IMR-90 (cell line): ENCODE measurements at places on chromosomes 13 and 19. TPM values are rescaled to one million over a fixed set of nuclear protein-coding genes. Genes with fewer than 3 reads are reported as not detected.
A peak's percentile ranks its signal among the peaks of the same experiment; 100 is the strongest.

DNA sequence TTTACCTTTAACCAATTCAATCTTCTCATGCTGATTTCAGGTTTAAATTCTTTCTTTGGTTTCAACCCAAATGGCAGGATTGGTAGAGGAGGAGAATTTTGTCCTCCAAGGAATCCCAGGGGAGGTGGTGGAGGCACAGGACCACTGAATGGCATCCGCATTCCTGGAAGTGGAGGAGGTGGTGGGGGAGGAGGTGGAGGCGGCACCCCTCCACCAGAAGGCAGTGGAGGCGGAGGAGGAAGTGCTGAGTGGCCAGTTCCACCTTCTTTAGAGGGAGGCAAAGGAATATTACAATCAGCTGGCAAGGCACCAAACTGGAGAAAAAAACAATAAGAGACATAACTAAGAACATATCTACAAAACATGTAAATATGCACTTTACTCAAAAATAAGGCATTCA lies 192.9 kb downstream of the DIAPH3 start:
- H3K27me3 ChIP-seq: no peaks in the 10 kb centered on the region
- no peaks in the 10 kb centered on the region; the same call in 1 of the 2 replicates for H3K36me3 ChIP-seq
- no peaks in the 10 kb centered on the region for H3K4me1 ChIP-seq
- DNase-seq: no peak
- H3K27ac ChIP-seq: no peak overlapping the region

DNA sequence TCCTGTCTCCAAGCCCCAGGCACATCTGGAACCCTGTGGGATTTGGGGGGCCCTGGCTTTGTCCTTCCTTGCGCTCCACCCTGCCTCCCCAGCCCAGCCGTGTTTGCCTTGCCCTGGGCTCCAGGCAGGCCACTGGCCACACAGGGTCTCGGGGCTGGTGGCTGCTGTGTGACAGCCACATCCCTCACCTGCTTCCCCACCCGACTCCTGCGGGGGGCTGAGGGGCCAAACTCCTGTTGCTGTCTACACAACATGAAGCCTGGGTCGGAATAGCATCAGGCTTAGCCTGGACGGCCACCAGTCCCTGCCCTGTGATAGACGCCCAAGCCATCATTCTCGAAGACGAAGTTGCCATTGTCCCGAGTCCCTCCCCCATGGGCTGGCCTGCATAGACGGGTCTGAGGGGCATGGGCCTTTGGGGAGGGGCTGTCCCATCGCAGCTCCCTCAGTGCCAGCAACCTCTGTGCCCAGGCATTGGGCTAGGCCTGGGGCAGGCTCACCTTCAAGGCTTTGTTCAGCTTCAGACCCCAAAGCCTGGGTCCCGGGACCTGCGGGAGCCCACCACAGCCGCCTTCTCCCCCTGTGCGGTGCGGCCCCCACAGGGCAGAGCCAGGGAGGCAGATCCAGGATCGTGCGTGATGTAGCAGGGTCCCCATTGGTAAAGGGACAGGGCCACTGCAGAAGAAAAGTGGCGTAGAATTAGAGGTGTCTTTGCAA lies 15.5 kb upstream of the TEKTIP1 start:
- DNase-seq: no peak
- H3K27ac ChIP-seq: no peak overlapping the region
- no peaks in the 10 kb centered on the region for H3K4me1 ChIP-seq
- H3K36me3 ChIP-seq: peaks cover 55% of the 10 kb centered on the region
- H3K27me3 ChIP-seq: no peaks in the 10 kb centered on the region

OR1I1 gene
- total RNA-seq: not detected in 2 replicates

- peaks cover 3% of the 10 kb centered on the region; the same call in 1 of the 2 replicates for H3K4me1 ChIP-seq
- H3K4me3 ChIP-seq: no peak overlapping the region
- DNase-seq: peak; percentile 65
- H3K36me3 ChIP-seq: peaks cover 38% of the 10 kb centered on the region
Measured at GRCh38 chr19:7540761-7541474, 5.4 kb downstream of the PNPLA6 start.

DNA sequence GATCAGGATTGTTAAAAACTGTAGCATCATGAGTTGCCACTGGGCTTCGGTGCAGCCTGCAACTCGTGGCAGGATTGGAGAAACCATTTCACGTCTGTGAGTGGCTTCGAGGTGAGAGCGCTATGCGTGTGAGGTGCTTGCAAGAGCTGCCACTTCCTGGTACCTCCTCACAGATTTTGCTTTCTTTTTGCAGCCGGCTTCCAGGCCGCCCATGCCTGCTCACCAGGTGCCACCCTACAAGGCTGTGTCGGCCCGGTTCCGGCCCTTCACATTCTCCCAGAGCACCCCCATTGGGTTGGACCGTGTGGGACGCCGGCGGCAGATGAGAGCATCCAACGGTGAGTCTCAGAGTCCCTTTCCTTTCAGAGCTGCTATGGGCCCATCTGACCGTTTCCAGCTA lies 57.9 kb upstream of the C1QTNF9 start:
- H3K4me3 ChIP-seq: no peak overlapping the region
- H3K27ac ChIP-seq: no peak overlapping the region
- no peaks in the 10 kb centered on the region for H3K4me1 ChIP-seq

ZIK1 gene
- total RNA-seq: 9.2 and 11.8 TPM in 2 replicates

- H3K27ac ChIP-seq: no peak overlapping the region
- no peak for DNase-seq
- H3K4me3 ChIP-seq: no peak overlapping the region
- no peaks in the 10 kb centered on the region for H3K27me3 ChIP-seq
Measured at GRCh38 chr19:29413435-29413834, 112.4 kb upstream of the VSTM2B start.

GRCh38 chr13:31591642-31592233 lies 147.6 kb upstream of the RXFP2 start:
- H3K4me1 ChIP-seq: no peaks in the 10 kb centered on the region
- DNase-seq: no peak
- H3K4me3 ChIP-seq: no peak overlapping the region
- no peak overlapping the region for H3K27ac ChIP-seq

- DNase-seq: peak; percentile 52
- H3K36me3 ChIP-seq: no peaks in the 10 kb centered on the region
- peaks cover 25% of the 10 kb centered on the region for H3K4me1 ChIP-seq
- H3K27me3 ChIP-seq: no peaks in the 10 kb centered on the region
Measured at GRCh38 chr19:42111811-42112210, 20.4 kb downstream of the POU2F2 start.

DNA sequence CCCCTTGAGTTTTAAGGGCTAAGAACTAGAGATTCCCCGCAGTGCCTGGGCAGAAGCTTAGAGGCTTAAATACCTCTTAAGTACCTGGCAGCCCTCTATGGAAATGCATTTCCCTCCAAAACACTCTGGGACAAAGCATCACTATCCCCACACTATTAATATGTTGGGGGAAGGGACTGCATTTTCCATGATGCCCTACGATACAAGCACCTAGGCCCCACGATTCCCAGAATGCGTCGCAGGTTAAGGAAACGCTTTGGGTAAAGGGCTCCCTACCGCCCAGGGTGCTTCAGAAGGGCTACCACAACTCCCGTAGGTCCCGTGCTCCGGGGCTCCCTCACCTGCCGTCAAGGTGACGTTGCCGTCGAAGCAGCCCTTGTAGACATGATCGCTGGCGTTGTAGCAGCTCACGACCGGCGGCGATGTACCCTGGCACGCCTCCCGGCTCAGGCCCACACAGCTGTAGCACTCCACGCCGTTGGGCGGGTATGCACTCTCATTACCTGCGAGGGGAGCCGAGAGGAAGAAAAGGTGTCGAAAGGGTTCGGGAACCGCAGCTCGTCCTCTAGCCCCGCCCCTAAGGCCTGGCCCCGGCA lies 2.5 kb downstream of the LYPD3 start:
- no peak for DNase-seq
- H3K36me3 ChIP-seq: no peaks in the 10 kb centered on the region
- H3K27ac ChIP-seq: no peak overlapping the region
- peak overlapping the region; percentile 80 for H3K4me3 ChIP-seq
- peaks cover 7% of the 10 kb centered on the region for H3K4me1 ChIP-seq

DNA sequence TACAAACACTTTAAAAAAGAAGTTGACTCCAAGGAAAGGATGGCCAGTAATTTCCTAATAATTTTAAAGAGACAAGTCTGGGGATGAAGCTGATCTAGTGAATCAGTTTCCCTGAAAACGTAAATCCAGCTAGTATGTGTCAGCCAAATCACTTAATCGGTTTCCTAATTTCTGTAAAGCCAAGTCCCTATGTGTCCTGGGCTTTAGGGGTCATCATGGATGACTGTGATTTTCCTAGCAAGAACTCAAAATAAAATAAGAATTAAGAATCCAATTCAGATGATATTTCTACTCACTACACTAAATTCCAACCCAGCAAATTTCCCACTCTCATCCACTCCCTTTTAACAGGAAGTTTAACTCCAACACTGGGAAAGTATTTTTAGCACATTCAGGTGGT lies 35.9 kb downstream of the ELF1 start:
- H3K27me3 ChIP-seq: no peaks in the 10 kb centered on the region
- peaks cover 5% of the 10 kb centered on the region; the same call in 1 of the 2 replicates for H3K36me3 ChIP-seq
- no peak for DNase-seq
- no peak overlapping the region for H3K4me3 ChIP-seq

DNA sequence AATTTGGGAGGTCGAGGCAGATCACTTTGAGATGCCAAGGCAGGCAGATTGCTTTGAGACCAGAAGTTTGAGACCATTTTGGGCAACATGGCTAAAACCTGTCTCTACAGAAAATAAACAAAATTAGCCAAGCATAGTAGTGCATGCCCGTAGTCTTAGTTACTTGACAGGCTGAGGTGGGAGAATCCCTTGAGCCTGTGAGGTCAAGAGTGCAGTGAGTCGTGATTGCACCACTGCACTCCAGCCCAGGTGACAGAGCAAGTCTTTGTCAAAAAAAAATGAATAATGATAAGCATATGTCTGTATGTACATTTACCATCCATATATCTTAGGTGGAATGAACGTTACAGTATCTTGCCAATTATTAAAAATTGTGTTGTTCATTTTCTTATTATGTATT lies 2447.7 kb downstream of the PCDH9 start:
- H3K27ac ChIP-seq: no peak overlapping the region
- DNase-seq: no peak
- no peak overlapping the region for H3K4me3 ChIP-seq
- H3K4me1 ChIP-seq: no peaks in the 10 kb centered on the region

DNA sequence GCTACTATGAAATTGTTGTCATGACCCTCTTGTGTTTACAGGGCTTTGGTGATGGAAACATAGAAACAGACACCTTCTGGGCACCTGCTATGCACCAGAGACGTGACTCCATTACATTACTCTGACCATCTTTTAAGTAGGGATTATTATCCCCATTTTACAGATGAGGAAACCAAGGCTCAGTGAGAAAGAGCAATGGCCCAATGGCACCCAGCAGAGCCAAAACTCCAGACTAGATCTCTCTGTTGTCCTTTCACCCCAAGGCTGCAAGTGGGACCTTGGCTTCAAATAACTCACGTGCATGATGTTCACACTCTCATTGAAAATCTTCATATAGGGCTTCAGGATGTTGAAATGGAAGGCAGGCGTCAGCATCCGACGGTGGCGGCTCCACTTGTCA lies 5.9 kb downstream of the CYP4F2 start:
- no peak overlapping the region for H3K27ac ChIP-seq
- no peaks in the 10 kb centered on the region for H3K27me3 ChIP-seq
- no peak for DNase-seq
- H3K4me1 ChIP-seq: no peaks in the 10 kb centered on the region
- no peaks in the 10 kb centered on the region for H3K36me3 ChIP-seq

PRTN3 gene
- not detected in 2 replicates for total RNA-seq

CALR3 gene
- total RNA-seq: not detected in 2 replicates

ZNF440 gene
- 8.4 and 9.4 TPM in 2 replicates for total RNA-seq

- no peak overlapping the region for H3K4me3 ChIP-seq
- no peak for DNase-seq
- H3K36me3 ChIP-seq: no peaks in the 10 kb centered on the region
- no peaks in the 10 kb centered on the region for H3K4me1 ChIP-seq
- no peaks in the 10 kb centered on the region for H3K27me3 ChIP-seq
Measured at GRCh38 chr13:74678308-74678965, 544.2 kb upstream of the KLF12 start.

- DNase-seq: no peak
- H3K36me3 ChIP-seq: peaks cover 6% of the 10 kb centered on the region
- no peaks in the 10 kb centered on the region for H3K27me3 ChIP-seq
- H3K4me1 ChIP-seq: peaks cover 22% of the 10 kb centered on the region
Measured at GRCh38 chr13:110224519-110224918, 82.4 kb downstream of the COL4A1 start.

DNA sequence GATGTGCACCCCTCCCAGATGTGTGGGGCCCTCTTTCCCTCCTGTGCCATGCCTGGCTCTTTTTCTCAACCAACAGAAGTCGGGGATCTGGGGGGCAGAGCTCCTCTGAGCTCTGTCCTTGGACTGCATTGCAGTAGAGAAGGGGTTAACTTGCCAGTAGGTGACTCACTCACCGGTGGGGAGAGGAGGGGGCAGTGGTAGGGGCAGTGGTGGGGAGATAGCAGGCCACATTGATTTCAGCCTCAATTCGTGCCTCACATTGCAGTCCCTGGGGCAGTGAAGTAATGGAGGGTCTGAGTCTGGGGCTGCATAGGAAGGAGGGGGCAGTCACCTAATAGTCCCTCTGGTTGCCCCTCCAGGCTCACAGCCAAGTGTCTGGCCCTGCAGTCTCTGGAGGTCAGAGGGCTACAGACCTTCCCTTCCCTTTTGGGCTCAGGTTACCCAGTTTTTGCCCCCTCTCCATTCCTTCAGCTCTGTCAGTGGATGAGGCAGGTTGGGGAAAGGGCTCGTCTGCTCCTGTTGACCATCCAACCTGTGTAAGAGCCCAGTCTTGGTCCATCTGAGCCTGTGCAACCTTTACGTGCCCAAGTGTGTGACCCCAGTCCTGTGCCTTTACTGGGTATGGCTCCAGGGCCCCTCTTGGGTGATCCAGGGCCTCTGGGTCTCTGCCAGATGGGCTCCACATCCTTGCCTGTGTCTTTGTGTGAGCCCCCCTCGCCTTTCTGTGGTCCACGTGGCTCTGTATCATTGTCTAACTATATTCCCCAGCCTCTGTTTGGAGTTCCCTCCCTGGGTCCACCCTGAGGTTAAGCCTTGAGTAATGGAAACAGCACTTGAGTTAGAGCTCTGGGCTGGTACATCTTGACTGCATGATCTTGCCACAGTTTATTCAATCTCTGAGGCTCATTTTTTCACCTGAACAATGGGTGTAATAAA lies 13.0 kb downstream of the CIC start:
- no peaks in the 10 kb centered on the region for H3K27me3 ChIP-seq
- no peak overlapping the region for H3K4me3 ChIP-seq
- peak; percentile 41 for DNase-seq

GJB2 gene
- under 0.01 TPM in 2 replicates for total RNA-seq

GRCh38 chr19:12564016-12564664 lies 12.9 kb upstream of the ZNF564 start:
- H3K27ac ChIP-seq: no peak overlapping the region
- H3K4me3 ChIP-seq: no peak overlapping the region
- DNase-seq: peak; percentile 88
- H3K4me1 ChIP-seq: no peaks in the 10 kb centered on the region
- no peaks in the 10 kb centered on the region; the same call in 1 of the 2 replicates for H3K27me3 ChIP-seq

DNA sequence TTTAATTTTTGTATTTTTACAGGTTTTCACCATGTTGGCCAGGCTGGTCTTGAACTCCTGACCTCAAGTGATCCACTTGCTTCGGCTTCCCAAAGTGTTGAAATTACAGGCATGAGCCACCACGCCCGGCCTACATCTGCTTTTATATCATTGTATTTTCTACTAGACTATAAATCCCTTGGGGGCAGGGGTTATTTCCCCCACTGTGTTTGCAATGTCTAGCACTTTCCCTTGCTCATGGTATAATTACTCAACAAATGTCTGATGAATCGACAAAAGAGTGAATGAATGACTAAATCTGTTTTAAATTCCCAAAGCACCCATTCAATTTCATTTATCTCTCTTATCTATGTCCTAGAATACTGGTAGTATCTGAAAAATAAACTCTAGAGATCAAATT lies 244.5 kb upstream of the CSNK1A1L start:
- peak overlapping the region; percentile 69; the same call in 1 of the 2 replicates for H3K27ac ChIP-seq
- H3K4me3 ChIP-seq: no peak overlapping the region
- peaks cover 4% of the 10 kb centered on the region; the same call in 1 of the 2 replicates for H3K4me1 ChIP-seq
- H3K27me3 ChIP-seq: no peaks in the 10 kb centered on the region

GRCh38 chr19:12703046-12703445 lies 6.6 kb upstream of the FBXW9 start:
- H3K4me3 ChIP-seq: no peak overlapping the region
- peak; percentile 43 for DNase-seq
- H3K27ac ChIP-seq: no peak overlapping the region
